ENCODE measurements at places on chromosomes 1 and 21.
A peak's percentile ranks its signal among the peaks of the same experiment; 100 is the strongest.

DNA sequence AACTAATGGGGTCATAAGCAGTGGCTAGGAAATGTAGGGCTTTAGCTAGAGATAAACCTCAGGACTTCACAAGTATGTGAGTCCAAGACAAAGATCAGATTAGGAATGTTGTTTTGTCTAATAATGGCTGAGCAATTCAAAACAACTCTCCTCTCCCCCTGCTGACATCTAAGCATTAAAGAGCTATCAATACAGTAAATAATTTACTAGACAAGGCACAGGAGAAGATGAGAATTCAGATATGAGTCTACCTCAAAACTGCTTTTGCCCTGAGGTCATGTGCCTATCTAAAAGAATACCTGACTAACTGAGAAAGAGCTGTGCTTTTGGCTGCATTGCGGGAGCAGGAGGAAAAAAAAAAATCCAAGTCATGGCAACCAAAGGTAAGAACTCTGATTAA lies 86.8 kb downstream of the SPATA17 start:
- no peak for DNase-seq

DNA sequence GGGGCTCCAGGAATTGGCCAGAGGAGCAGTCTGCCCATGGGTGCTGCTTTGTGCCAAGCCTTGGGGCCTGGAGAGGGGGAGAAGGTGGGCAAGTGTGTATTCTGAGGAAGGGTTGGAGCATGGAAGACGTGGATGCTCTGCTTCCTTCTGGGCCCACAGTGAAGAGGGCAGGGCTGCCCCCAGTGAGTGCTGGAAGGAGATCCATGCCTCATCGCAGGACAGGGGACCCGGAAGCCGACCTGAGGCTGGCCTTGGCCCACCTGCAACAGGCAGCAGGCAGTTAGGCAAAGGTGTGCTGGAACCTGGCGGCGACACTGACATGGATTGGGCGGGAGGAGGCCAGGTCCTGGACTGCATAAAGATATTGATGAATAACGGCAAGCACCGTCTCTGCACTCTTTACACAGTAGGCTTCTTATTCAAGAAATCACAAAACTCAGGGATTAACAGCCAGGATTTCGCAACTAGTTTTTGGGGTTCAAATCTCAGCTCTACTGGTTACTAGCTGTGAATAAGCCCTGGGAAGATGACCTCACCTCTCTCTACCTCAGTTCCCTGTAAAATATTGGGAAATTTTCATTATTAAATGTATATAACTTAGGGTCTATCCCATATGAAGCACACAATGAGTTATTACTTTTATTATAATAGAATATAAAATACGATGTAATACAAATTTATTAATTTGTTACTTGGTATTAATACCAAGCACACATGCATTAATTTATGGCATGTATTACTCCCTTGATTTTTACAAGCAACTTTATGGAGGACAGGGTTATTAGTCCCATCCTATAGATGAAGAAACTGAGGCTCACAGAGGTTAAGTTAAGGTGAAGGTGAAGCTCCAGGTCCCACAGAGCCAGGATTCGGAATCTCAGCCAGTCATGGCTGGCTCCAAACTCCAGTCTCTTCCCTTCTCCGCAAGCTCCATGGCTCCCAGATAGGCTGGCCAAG lies 62.3 kb downstream of the DHRS3 start:
- no peak for DNase-seq

DNA sequence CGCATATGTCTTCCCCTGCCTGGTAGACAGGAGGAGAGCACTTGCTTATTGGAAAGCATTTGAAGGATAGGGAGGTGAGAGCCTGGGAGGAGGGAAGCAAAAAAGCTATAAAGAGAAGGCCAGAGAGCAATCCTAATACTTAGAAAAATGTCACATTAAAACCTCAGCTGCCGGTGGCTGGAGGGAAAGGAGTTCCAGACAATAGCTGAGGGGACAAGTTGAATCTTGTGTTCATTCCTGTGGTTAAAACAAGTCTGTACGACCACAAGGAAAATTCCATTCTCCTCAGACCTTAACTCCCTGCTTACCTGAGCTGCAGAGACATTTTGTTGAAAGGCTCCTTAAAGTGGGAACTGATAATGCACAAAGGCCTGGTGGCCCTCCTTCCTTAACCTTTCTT lies 218.8 kb upstream of the CAMK1G start:
- no peak for DNase-seq

DNA sequence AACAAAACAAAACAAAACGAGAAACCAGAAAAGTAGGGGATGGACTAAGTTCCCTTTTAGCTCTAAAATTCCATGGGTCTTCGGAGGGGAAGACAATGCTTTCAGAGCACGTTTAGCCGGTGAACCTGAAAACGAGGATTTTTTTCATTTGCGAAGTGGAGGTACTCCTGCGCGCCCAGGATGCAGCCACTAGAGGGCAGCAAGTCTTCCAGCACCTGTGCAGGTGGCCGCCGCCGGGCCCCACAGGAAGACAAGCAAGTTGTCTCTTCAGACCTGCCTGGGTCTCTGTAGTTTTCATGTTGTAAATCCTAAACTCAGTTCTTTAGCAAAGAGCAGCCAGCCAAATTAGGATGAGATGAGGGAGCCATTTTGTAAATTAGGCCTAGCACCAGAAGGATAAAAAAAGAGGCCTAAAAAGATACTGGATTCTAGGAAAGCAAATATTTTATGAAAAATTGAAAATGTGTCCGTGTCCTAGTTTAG lies 17.7 kb upstream of the SNX27 start:
- DNase-seq: no peak

GRCh38 chr1:190847166-190847565 lies 369.5 kb upstream of the BRINP3 start:
- no peak for DNase-seq

DNA sequence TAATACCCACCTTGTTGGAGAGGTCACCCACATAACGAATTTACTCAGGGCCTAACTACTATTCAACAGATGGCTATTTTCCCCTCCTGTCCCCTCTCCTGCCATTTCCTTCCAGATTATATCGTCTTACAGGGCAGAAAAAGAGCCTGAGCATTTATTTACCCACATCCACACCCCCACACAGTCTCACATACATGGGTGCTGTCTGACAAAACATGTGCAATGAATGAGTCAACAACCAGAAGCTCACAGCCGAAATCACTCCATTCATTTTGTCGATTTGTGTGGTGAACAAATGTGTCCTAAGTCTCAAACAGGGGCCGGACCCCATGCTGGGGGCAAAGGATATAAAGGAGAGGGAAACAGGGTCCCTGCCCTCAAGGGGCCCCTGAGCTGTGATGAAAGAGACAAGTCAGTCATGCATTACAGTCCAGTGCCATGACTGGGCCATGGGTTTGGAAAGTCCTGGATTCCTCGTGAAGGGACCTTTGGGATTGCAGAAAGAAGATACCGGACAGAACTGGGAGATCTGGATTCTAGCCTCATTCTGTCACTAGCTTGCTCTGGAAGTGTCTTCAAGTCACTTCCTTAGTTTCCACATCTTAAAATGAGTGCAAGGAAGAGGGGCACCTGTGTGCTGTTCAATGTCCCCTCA lies 16.4 kb upstream of the ZNF683 start:
- DNase-seq: no peak

- no peak for DNase-seq
Measured at GRCh38 chr21:43719748-43720538, 1.0 kb downstream of the PDXK start.

GRCh38 chr1:193545171-193545570 lies 358.8 kb upstream of the B3GALT2 start:
- peak; percentile 24 for DNase-seq

DNA sequence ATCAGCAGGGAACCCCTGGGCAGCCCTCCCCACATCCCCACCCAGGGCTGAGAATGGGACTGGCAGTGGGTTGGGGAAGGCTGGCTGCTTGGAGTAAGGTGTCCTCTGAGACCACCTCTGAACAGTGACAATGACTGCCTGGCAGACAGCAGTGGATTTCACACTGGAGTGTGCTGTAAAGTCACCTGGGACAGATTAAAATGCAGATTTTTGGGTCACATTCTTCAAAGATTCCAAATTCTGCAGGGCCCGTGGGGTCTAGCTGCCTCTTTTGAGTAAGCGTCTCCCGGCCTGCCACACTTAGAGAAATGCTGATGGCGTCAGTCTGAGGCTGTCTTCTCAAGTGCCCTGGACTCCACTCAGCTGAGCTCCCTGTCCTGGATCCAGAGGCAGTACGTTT lies 164.5 kb downstream of the GRIK3 start:
- DNase-seq: no peak

GRCh38 chr1:158153179-158153578 lies 27.5 kb upstream of the CD1D start:
- no peak for DNase-seq

DNA sequence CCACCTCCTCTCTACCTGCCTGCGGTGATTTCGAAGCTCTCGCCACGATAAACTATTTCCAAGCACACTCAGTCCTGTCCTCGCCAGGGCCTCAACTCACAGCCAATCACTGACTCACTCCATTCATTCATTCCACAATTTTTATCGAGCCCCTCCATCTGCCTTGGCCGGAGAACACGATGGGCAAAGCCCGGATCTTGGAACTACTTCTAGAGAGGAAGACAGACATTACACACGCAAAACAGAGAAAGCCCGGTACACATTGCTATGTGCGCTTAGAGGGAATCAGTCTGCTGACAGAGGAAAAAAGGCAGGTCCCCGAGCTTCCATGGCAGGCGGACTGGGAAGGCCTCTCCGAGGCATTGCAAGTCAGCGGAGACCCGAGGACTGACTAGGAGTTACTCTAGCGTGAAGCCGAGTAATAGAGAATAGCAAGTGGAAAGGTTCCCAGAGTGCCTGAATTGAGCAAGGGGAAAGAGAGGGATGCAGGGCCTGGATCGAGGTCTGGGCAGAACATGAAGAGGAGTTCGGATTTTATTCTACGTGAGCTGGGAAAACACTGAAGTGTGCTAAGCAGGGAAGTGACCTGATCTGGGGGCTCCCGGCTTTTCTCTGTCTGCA lies 54.2 kb upstream of the DNAJC6 start:
- DNase-seq: no peak

DNA sequence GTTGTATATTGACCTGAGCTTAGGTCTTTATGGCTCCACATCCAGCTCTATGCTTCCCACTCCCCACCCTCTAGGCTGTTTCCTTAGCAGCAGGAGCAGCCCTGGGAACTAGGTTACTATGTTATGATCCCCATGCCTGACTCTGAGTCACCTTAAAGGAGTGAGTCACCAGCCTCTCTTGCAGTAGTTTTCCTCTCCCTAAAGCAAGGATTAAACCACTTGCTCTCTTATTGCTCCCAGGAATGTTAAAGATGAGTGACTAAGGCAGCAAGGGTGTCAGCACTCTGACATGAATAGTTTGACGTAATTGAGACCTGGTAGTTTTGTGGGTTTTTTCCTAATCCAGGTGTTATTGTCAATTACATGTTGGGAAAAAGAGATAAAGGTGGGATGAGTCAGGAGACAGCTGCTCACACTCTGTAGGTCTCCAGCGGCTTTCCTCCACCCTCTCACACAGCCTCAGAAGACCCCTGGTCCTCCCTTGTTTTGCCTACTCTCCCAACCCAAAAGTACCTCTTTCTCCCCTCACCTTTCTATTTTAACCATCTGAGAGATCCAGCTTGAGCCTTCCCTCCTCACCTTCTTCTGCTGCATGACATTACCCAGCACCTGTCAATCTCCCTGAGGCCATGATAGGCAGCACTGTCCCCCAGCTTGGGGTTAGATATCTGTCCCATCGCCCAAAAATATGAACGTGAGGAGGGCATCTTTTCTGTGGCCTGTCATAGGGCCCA lies 369.1 kb upstream of the VAMP3 start:
- DNase-seq: no peak

- no peak for DNase-seq
Measured at GRCh38 chr1:53079251-53079650, 17.2 kb downstream of the PODN start.

All from NCI-H446 treated with DMSO at 0.1 percent for 48 hours (cell line).